Endothelial cell of umbilical vein (primary cell): ENCODE measurements at places on chromosomes 3 and 15.

- peak; percentile 75 for DNase-seq
Observed at GRCh38 chr15:84658080-84658787, at the start of gene NMB. Gene NMB (minus strand): TSS chr15:84658199. CDS start chr15:84658152, 47 bp downstream.

DNA sequence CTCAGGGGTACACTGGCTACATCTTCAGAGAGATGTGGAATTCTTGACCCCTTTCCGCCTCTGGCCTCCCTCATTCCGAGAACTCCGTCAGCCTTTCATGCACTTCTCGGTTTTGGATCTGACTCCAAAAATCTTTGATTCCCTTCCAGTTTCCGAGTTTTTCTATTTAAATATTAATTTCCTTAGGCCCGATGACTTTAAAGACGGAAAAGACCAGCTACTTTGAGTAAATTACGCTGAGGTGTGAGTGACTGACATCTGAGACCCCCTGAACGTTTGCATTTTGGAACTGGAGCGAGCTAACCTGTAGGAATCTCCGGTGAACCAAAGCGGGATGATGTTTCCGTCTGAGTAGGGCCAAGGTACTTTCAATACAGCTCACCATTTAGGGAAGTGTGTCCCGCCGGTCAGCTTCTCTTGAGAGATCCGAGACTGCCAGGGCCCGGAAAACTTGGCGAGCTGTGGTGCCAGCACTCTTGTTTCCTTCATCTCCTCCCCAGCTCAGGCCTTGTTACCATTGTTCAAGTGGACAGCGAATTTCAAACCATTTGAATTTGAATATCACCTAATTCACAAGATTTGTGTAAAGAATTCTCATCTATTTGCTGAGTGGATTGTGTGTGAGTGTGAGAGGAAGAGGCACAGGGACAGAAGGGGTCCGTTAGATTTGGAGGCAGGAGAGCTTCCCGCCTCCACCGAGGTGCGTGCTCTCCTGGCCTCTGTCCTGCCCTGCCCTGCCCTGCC lies 5.4 kb downstream of the SOX14 start:
- DNase-seq: no peak

DNA sequence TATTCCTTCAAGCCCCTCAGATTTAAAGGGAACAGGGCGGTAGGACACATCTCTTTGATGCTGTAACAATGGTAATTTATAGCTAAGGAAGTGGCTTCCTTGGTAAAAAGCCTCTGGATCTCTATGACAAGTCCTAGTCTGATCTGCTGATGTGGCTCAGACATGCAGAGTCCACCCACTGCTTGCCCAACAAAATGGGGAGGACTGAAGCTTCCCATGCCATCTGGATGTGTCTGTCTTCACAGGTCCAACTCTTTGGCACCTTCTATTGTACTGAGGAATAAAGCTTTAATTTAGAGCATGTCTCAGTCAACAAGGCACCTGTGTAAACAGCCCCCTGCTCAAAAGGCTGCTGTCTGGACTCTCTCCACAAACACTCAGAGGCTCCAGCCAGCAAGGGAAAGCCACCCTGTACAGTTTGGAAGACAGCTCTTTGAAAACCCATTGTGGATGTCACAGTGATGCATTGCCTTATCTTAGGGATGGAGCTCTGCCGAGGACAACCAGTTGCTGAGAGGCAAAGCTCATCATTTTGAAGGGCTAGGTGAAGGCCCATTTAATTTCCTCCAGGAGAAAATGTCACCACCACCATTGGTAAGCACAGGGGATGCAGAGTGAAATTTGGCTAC lies 348.6 kb upstream of the GRM7 start:
- DNase-seq: no peak

DNA sequence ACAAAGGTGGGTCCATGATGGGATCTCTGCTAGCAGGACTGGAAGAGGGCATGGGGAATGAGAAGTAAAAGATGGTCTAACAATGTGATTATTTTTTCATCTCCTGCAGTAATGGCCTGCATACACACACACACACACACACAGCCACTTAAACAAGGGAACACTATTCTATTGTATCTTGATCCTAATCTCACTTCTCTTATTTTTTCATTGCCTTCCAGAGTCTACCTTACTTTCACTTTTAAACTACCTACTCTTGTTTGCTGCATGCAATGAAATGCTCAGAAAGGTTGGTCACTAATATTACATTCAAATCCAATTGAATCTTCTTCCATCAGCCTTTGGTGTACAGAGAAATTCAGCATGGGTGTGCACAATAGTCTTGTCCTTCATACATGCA lies 853.8 kb downstream of the IGSF11 start:
- DNase-seq: no peak

DNA sequence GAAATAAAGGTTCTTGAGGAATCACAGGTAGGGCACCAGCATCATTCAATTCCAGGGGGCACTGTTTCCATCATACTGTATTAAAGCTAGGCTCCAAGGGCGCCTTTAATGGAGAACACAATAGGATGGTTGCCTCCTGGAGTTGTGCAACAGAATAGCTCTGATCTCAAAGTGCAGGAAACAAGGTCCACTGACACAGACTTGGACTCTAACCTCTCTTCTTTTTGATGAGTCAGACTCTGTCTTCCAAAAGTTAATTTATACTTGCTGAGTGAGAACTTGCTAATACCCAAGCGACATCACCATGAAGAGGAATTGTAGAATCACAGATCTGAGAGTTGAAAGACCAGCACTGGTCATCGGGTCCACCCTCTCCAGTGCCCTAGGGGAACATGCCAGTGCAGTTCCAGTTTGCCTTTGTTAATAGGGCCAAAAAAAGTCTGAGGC lies 94.4 kb upstream of the PHLDB2 start:
- no peak for DNase-seq

GRCh38 chr3:195207731-195208130 lies 63.2 kb downstream of the XXYLT1 start:
- no peak for DNase-seq

GRCh38 chr15:88833731-88834100 lies 30.5 kb downstream of the ACAN start:
- no peak for DNase-seq

- no peak for DNase-seq
Observed at GRCh38 chr15:25890529-25890928, 27.4 kb upstream of the ATP10A start.

GRCh38 chr3:115325539-115325938 lies 178.5 kb upstream of the ZBTB20 start:
- peak; percentile 47 for DNase-seq

GRCh38 chr15:66848686-66849392 lies 146.8 kb downstream of the SMAD6 start:
- DNase-seq: no peak

DNA sequence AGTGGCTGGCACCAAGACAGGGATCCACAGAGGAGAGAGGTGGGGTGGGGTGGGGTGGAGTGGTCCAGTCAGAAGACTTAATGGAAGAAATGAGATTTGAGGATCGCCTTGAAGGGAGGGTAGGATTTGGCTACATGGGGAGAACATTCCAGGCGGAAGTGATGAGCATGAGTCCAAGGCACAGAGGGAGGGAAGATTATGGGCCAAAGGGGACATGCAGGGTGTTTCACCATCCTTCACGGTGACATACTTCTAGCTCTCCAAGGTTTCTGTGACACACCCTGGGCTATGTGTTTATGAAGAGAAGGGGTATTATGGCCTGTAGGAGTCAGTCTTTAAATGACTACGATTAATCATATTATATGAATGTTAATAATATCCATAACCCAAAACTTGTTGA lies 7.7 kb upstream of the FBN1 start:
- DNase-seq: no peak

DNA sequence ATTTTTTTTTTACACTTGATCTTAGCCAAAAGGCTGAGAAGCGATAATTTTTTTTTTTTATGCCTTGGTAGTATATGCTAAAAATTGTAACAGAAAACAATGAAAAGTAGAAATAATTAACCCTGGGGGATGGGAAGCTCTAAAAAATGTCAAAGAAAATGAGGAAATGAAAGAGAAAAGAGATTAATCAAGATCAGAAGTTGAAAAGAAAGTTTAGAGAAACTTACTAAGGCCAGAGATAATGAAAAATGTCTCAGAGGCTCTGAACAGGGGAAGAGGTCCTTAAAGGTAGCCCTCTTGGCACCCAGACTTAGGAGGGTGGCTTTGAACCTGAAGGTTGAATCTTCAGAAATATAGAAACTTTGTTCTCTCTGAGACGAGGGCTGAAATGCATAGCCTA lies 58.6 kb upstream of the ZBED2 start:
- no peak for DNase-seq

DNA sequence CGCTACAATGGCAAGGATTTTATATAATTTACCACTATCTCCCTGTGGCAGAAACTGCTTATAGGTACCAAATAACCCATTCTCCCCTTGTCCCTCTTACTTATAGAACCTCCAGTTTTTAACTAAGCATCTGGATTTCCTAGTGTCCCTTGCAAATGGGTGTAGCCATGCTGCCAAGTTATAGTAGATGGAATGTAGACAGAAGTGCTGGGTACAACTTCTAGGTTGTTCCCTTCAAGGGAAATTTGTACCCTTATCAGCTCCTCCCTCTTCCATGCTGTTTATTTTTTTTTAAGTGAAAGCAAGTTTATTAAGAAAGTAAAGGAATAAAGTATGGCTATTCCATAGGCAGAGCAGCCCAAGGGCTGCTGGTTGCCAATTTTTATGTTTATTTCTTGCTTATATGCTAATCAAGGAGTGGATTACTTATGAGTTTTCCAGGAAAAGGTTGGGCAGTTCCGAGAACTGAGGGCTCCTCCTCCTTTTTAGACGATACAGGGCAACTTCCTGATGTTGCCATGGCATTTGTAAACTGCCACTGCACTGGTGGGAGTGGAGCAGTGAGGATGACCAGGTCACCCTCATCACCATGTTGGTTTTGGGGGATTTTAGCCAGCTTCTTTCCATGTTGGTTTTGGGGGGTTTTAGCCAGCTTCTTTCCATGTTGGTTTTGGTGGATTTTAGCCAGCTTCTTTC lies 40.1 kb upstream of the TM4SF19 start:
- DNase-seq: no peak

DNA sequence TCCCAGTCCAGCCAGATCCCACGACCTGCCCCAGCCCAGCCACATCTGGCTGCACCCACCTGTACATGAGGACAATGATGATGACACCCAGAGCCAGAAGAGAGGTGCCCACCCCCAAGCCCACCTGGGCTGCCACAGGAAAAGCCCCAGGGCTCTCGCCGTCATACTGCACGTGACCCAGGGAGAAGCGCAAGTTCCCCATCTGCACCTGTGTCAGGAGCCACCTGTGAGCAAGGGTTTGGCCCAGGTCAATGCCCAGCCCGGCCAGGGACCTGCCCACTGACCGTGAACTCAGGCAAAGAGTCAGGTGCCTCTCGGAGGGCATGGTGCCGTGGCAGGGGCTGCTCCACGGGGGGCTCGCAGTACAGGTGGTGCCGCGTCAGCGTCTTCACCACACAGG lies 16.3 kb downstream of the PLXNB1 start:
- DNase-seq: no peak

GRCh38 chr3:184713521-184713920 lies 1.7 kb upstream of the MAGEF1 start:
- no peak for DNase-seq

DNA sequence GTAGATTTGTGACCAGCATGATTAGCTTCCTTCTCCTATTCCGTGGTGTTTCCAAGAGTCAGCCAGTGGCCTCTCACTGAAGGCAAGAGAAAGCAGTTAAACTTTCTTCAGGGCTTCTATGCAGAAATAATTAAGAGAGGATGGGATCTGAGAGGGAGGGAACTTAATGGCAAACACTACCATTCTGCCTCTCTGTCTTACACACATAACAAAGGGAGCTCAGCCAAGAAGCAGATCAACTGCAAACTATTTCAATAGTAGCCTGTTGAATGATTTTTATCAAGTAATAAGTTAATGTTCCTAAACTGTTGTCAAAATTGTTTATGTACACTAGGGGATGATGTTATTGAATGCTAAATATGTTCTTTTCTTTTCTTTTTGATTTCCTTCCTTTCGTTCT lies 11.8 kb downstream of the OXSR1 start:
- DNase-seq: no peak

DNA sequence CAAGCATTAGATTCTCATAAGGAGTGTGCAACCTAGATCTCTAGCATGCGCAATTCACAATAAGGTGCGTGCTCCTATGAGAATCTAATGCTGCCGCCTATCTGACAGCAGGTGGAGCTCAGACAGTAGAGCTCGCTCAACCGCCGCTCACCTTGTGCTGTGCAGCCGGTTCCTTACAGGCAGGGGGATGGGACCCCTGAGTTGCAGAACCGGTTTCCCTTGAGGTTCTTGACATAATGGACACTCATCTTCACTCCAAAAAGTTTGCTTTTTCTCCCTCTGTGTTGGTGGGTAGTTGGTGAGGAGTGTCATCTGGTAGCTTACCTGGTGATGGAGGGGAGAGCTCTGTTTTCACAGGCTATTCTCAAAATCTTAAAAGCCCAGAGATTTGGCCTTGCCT lies 324.0 kb upstream of the TBL1XR1 start:
- DNase-seq: no peak

DNA sequence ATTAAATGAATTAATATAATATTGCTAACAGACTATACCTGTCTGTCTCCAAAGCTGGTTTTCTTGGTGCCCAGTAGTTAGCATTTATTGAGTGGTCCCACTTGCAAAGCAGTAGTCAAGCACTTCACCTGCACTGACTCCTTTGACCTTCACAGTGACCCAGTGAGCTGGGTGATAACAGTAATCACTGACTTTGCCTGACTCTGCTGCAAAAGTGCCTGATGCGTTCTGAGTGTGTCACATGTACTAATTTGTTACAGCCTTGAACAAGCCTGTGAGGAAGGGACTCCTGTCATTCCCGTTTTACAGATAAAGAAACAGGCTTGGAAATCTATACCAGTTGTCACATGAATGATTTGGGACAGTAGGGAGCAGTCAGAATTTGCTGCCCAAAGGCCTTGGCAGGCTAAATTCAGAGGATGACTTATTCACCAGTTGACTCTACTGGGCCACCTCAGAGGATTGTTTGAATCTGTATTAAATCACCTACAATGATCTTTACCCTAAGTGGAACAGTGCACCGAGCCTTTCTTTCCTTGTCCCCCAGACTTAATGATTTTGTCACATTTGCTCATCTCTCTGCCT lies 116.6 kb upstream of the PLXNA1 start:
- DNase-seq: no peak

- DNase-seq: no peak
Observed at GRCh38 chr3:53227993-53228885, 27.6 kb downstream of the TKT start.

DNA sequence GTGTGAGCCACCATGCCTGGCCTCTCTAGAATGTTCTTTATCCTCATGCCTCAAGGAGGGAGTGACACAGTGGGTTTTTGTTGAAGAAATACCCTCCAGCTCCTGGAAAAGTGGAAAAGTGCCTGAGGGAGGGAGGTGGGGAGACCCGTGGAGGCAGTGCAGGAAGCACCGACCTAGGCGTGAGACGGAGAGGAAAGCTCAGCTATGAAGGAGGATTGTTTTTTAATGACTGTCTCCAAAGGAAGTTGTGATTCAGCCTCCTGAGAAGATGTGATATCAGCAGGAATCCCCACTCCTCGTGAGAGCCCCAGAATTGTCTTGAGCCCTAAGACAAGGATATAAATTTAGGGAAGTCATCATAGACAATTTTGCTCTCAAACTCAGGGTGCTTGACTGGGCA lies 21.7 kb downstream of the RPLP1 start:
- peak; percentile 55 for DNase-seq

GRCh38 chr15:77720173-77720572 lies 87.5 kb upstream of the LINGO1 start:
- DNase-seq: no peak

GRCh38 chr3:57069503-57069902 lies 9.0 kb downstream of the SPATA12 start:
- no peak for DNase-seq

GRCh38 chr3:144167634-144168033 lies 196.0 kb downstream of the DIPK2A start:
- DNase-seq: no peak
